Activated CD4-positive, CD25-positive, alpha-beta regulatory T cell treated with anti-CD3 and anti-CD28 coated beads, Interleukin-2, amount 50 U/mL, for 24 hours (primary cell): ENCODE measurements at places on chromosomes 12 and 14.

- ATAC-seq: no peak
Measured at GRCh38 chr12:104464899-104465298, 8.2 kb downstream of the CHST11 start.

DNA sequence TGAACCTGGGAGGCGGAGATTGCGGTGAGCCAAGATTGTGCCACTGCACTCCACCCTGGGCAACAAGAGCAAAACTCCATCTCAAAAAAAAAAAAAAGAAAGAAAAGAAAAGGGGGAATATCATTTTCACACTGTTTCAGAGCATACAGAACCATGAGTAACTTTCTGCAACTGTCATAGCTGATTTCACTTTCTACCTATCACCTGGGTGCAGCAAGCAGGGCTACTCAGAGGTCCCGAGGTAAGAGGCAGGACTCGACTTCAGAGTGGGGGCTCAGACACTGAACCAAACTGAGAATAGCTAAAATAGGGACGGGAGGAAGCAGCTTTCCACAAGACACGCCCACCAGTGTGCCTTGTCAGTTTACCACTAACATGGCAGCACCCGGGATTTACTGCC is 29.8 kb downstream of the OR10P1 start:
- no peak for ATAC-seq

DNA sequence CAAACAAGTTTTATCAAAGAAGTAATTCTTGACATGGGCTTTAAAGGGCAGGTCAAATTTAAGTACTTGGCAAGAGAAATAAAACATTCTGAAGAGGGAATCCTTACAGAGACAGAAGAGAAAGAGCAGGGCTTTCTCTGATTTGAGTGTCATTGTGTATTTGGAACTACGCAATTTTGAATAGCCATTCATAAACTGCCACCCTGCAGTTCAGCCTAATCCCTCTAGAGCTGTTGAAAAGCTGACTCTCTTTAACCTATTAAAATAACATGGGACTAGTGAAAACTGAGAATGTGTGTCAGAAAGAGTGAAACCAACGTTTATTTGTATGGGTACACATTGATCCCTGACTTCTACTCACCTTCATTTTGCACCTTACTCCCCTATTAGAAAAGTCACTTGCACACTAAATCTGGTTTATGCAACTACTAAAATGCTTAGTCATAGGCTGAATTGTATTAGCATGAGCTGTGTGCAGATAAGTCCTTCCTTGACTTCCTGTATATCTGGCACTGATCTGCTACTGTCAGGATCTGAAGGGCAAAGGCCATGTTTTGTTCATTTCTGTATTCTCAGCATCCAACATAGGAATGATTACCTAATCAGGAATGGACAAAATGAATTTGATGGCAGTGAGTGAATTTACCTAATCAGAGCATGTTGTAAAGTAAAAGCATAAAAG is 458.9 kb downstream of the NOVA1 start:
- no peak for ATAC-seq

- ATAC-seq: no peak
Measured at GRCh38 chr12:131349397-131350127, 361.3 kb upstream of the SFSWAP start.

DNA sequence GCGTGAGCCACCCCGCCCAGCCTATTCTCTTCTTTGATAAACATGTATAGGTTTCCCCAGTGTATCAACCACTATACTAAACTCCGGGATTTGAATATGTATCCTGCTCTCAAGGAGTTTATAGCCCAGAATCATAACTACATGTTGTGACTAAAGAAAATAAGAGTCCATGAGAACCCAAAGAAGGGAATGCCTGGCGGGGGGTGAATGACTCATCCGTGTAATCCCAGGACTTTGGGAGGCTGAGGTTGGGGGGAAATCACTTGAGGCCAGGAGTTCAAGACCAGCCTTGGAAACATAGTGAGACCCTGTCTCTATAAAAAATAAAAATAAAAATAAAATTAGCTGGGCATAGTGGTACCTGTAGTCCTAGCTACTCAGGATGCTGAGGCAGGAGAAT is 57.2 kb downstream of the SIX6 start:
- ATAC-seq: no peak

- no peak for ATAC-seq
Measured at GRCh38 chr12:78088391-78088832, 257.7 kb downstream of the NAV3 start.

DNA sequence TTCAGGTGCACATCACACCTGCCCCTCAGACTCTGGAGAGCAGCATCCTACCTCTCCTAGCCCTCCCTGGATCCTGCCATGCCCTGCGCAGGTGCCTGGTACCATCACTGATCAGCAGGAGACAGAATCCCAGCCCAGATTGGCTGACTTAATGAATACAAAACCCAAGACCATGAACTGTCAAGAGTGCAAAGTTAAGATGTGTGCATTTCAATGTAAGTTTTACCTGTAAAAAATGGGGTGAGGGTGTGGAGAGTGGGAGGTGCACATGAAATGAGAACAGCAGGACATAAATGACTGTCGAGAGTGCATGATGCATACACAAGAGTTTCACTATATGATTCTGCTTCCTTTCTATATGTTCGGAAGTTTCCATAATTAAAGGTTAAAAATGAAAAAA is 57.9 kb upstream of the GPR68 start:
- ATAC-seq: peak; percentile 86

- no peak for ATAC-seq
Measured at GRCh38 chr12:1279050-1279449, 288.0 kb downstream of the ERC1 start.

DNA sequence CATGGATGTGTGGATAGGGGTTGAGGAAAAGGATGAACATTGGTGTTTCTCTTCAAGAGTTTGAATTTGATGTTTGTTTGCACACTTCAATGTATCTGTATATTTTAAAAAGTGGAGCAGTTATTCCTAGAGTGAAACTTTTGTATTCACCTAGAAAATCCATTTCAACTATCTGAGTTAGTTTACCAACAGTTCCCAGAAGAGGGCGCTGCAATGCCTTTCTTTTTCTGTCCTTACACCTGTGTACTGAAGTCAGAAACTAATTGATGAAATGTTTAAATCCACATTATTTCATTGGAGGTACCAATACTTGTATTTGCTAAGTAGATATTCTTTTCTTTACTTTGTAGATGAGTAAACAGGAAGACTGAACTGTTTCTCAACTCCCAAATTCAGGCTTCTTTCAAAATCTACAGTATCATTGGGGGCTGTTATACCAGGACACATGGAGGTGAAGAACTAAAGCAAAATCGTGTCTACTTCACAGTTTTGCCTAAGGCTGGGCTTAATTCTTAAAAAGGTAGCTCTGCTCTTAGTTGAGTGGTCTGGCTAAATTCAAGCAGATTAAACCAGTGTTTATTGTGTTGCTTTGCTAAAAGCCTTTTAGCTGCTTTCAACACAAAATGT is 26.6 kb upstream of the KLRB1 start:
- peak; percentile 83 for ATAC-seq

GRCh38 chr12:124381456-124382296 is 86.8 kb downstream of the RFLNA start:
- ATAC-seq: no peak

GRCh38 chr12:10097521-10097920 is 1.3 kb downstream of the CLEC1A start:
- no peak for ATAC-seq

GRCh38 chr14:74824997-74825396 is 50.9 kb downstream of the PROX2 start:
- ATAC-seq: no peak

- ATAC-seq: no peak
Measured at GRCh38 chr14:22380571-22381407, 208.2 kb downstream of the DAD1 start.
